ENCODE measurements at places on chromosomes 7 and 10. TPM values are rescaled to one million over a fixed set of nuclear protein-coding genes. Genes with fewer than 3 reads are reported as not detected.

GRCh38 chr7:27171325-27171636 lies 2.8 kb downstream of the HOXA10 start:
- H3K27me3 ChIP-seq: no peaks in the 10 kb centered on the region
- peaks cover 57% of the 10 kb centered on the region for H3K4me1 ChIP-seq
- peak overlapping the region; percentile 96 for H3K27ac ChIP-seq
- no peaks in the 10 kb centered on the region for H3K36me3 ChIP-seq

GRCh38 chr10:97005349-97005748 lies 173.3 kb downstream of the LCOR start:
- no peaks in the 10 kb centered on the region for H3K4me1 ChIP-seq
- no peak overlapping the region for H3K27ac ChIP-seq
- no peak for DNase-seq
- H3K27me3 ChIP-seq: peaks cover 2% of the 10 kb centered on the region

- H3K27me3 ChIP-seq: peaks cover 2% of the 10 kb centered on the region
- no peaks in the 10 kb centered on the region for H3K4me1 ChIP-seq
- no peak overlapping the region for H3K4me3 ChIP-seq
- DNase-seq: no peak
- no peaks in the 10 kb centered on the region for H3K36me3 ChIP-seq
Observed at GRCh38 chr10:93579089-93579488, 12.6 kb downstream of the FFAR4 start.

DNA sequence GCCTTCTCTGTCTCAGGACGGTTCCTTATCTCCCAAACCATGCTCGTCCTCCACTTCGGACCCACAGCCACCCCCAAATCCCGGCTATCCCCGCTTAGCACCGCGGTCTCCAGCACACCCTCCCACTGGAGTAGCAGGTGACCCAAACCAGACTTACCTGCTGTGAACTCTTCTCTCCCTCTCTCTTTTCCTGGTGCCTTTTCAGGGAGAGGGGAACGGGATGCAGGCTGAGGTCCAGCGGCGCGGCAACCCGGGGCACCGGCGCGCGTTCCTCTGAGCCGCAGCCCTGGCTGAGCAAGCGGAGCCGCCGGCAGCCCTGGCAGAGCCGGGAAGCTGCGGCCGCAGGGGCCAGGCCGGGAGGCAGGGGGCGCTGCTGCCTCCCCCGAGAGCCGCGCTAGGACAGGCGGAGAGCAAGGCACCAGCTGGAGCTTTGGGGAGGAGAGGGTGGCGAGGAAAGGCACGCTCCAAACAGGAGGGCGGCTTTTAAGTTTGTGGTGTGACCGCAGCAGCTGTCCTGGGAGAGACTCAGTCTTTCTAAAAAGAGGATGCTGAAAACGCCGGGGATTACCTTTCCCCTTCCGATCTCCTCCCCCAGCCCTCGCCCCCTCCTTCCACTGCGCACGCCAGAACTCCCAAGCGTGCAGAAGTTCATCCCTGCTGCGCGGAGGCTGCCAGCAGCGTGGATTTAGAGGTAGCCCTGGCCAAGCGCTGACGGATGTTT lies at the start of gene SEMA3D:
Gene SEMA3D (minus strand): TSS at position 536 of the 721 bp plus-strand sequence. CDS start 65,165 bp downstream, outside the sequence.
- peak within 1 kb of the TSS; percentile 54 for H3K4me3 ChIP-seq
- H3K36me3 ChIP-seq: no peaks in the 10 kb centered on the region
- H3K4me1 ChIP-seq: peaks cover 5% of the 10 kb centered on the region
- peak within 1 kb of the TSS; percentile 40 for H3K27ac ChIP-seq
- DNase-seq: peak; percentile 87

DNA sequence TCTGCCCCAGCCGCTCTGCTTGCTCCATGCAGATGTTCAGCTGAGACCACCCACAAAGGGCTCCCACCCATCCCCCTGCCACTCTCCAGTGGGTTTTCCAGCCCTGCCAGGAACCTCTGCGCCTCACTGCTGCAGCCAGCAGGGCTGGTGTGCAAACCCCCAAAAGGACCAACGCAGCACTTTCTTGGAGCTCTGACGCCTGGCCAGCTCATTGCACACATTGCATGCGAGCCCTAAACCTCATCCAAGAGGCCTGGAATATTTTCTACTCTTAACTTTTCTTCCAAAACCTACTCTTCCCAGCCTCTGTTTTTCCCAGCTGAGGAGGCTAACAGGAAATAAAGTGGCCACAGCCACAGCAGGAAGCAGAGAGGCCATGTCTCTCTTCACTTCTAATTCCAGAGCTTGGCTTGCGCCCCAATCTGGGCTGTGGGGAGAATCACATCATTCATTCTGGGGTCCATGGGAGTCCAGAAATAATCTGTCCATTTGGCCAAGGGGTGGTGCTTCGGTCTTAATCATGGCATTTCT lies 4.6 kb upstream of the FAM170B start:
- no peaks in the 10 kb centered on the region for H3K27me3 ChIP-seq
- H3K36me3 ChIP-seq: no peaks in the 10 kb centered on the region
- no peak overlapping the region for H3K4me3 ChIP-seq
- H3K27ac ChIP-seq: no peak overlapping the region
- no peaks in the 10 kb centered on the region for H3K4me1 ChIP-seq

DNA sequence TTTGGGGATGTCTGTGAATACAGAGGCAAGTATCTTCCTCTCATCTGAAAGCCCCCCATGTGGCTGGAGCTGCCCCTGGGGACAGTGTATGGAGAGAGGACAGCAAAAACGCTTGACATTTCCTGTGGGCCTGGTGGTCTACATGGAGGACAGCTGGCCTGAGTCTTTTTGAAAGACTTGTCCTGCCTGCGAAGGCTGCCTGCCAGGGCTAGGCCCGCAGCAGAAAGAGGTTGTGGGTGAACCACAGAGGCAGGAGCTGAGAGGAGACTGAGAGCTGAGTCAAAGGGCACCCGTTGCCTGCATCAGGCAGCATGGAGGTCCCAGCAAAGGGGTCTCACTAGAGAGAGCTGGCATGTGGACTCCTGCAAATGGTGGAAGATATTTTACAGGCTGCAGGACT lies 66.4 kb downstream of the KAT6B start:
- no peak for DNase-seq
- H3K27me3 ChIP-seq: no peaks in the 10 kb centered on the region

DNA sequence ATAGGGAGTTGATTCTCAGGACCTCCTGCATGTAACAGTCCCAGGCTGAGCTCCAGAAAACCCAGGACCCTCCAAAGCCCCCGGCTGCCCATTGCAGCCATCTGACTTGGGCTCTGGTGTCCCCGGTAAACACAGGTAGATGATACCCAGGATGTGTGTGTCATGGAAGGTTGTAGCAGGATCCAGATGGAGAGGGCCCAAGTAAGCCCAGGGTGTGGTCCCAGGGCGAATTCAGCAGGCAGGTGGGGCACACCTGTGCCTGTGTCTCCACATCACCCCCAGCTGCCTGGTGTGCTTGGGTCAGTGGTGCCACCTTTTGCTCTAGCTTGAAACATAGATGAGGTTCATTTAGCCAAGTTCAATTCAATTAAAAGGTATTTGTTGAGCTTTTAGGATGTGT lies 524.1 kb downstream of the GLRX3 start:
- no peak overlapping the region for H3K4me3 ChIP-seq
- no peak for DNase-seq
- no peaks in the 10 kb centered on the region for H3K27me3 ChIP-seq
- H3K4me1 ChIP-seq: no peaks in the 10 kb centered on the region

DNA sequence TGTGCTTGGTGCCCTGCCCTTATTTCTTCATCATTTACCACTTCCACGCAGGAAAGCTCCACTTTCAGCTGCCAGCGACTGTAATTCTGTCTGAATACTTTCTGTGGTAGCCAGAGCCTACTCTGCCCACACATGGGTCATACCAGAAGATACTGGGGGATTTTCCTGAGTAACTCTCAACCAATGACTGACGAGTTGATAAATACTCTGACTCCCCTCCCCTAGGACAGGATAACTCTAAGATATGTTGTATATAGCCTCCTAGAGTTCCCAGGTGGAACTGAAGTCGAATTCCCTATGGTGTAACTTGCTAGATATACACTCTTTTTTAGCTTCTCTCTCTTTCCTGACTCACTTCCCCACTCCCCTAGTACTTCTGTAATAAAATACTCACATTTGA lies 29.8 kb downstream of the SEM1 start:
- H3K27ac ChIP-seq: no peak overlapping the region
- H3K27me3 ChIP-seq: no peaks in the 10 kb centered on the region
- peaks cover 18% of the 10 kb centered on the region for H3K4me1 ChIP-seq
- no peak overlapping the region for H3K4me3 ChIP-seq
- DNase-seq: no peak
- H3K36me3 ChIP-seq: no peaks in the 10 kb centered on the region

DNA sequence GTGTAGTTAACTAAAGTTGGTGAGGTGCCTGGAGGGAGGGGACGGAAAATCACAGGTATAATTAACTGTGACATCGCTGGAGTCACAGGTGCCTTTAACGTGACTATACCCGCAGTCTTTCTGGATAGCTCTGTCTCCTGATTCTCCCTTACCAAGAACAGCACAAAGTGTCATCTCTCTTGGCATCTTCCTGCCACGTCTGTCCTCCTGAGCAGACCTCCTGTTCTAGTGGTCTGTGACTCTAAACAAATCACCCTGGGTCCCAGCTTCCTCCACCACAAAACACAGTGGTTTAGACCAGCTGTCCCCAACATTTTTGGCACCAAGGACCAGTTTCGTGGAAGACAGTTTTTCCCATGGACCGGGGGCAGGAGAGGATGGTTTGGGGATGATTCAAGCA lies 90.5 kb downstream of the CALN1 start:
- no peak overlapping the region for H3K27ac ChIP-seq
- H3K27me3 ChIP-seq: no peaks in the 10 kb centered on the region
- no peak overlapping the region for H3K4me3 ChIP-seq
- H3K36me3 ChIP-seq: no peaks in the 10 kb centered on the region
- no peaks in the 10 kb centered on the region for H3K4me1 ChIP-seq
- no peak for DNase-seq

- no peak overlapping the region for H3K27ac ChIP-seq
- DNase-seq: no peak
- peaks cover 5% of the 10 kb centered on the region for H3K4me1 ChIP-seq
- H3K36me3 ChIP-seq: no peaks in the 10 kb centered on the region
- H3K4me3 ChIP-seq: no peak overlapping the region
Observed at GRCh38 chr10:548238-548901, 141.1 kb downstream of the DIP2C start.

- peaks cover 1% of the 10 kb centered on the region for H3K27me3 ChIP-seq
- H3K4me3 ChIP-seq: peak overlapping the region; percentile 87
- peak; percentile 67 for DNase-seq
- H3K36me3 ChIP-seq: no peaks in the 10 kb centered on the region
- H3K27ac ChIP-seq: peak overlapping the region; percentile 81
- peaks cover 6% of the 10 kb centered on the region for H3K4me1 ChIP-seq
Observed at GRCh38 chr10:22251751-22252223, 34.0 kb upstream of the EBLN1 start.

DNA sequence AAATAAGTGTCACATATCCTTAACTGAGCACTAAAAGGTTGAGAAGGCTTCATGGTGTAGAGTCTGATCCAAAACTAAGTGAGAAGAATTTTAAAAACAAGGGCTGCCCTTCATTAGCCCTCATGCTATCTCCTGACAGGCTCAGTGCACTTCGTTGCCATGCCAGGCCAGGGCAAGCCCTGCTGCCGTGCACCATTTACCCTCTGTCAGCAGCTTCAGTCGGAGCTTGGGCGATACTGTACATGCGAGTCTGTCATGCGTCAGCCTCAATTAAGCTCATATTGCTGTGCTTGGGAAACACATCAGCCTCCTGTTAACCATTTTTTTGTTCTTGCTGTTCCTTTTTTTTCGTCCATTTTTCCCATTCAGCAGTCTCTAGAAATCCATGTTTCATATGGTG lies 166.6 kb downstream of the VTI1A start:
- no peaks in the 10 kb centered on the region for H3K27me3 ChIP-seq
- H3K36me3 ChIP-seq: no peaks in the 10 kb centered on the region
- H3K4me3 ChIP-seq: no peak overlapping the region
- H3K4me1 ChIP-seq: no peaks in the 10 kb centered on the region
- no peak for DNase-seq

GRCh38 chr7:106552645-106553445 lies 108.1 kb downstream of the CCDC71L start:
- H3K4me3 ChIP-seq: no peak overlapping the region
- no peaks in the 10 kb centered on the region for H3K27me3 ChIP-seq
- H3K36me3 ChIP-seq: no peaks in the 10 kb centered on the region
- DNase-seq: no peak
- H3K27ac ChIP-seq: no peak overlapping the region
- H3K4me1 ChIP-seq: no peaks in the 10 kb centered on the region

Gene DYNC1I1
- 3.3 TPM for total RNA-seq

Gene GIMAP2
- 26.2 TPM for total RNA-seq

Gene H2BK1
- total RNA-seq: not detected

Gene GCK
- 0.51 TPM for total RNA-seq

Gene PPP1R17
- total RNA-seq: not detected

Gene SNCG
- 31.4 TPM for total RNA-seq
